ENCODE measurements at places on chromosomes 13 and 19. TPM values are rescaled to one million over a fixed set of nuclear protein-coding genes. Genes with fewer than 3 reads are reported as not detected.

DNA sequence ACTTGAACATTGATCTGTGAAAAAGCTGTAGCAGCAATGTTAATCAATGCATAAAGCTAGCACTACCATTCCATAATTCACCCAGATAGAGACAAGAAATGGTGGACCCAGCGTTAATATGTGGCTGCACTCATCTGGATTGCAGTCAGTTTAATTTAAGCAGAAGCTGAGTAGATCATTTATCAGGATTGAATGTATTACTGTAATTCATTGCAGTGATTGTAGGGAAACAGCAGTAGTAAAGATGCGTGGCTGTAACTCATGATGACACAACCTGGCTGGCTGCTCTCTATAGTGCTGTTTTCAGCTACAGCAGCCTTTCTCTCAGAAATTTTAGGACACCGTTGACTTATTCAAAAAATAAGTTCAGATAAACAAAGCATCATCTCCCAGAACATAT is 499.5 kb upstream of the SLITRK6 start:
- no peak for DNase-seq

- no peak for DNase-seq
Observed at GRCh38 chr13:82797876-82798275, 1084.4 kb downstream of the SLITRK1 start.

ERICH6B gene
- not detected for total RNA-seq

- DNase-seq = no peak
Observed at GRCh38 chr19:21498651-21499050, 6.8 kb upstream of the ZNF429 start.

GRCh38 chr13:113219256-113219940 is 10.0 kb downstream of the CUL4A start:
- DNase-seq = no peak

- DNase-seq = no peak
Observed at GRCh38 chr19:17165715-17166114, 49.4 kb upstream of the USE1 start.

DNA sequence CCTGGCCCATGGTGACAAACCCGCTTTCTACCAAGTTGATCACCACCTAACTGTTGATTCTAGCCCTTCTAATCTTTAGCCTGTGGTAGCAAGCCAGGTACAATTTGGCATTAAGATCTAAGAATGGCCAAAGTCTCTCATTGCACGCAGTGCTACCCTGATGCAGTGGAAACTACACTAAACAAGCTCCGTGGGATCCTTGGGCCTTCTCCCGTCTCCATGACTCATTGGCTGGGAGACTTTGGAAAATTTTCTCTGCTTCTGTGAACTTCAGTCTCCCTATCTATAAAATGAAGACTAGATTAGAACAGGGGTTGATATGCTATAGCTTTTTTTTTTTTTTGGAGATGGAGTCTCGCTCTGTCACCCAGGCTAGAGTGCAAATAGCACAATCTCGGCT is 223.0 kb downstream of the TSHZ3 start:
- DNase-seq = no peak
